Activated T-cell treated with anti-CD3 and anti-CD28 coated beads, Interleukin-2, amount 50 U/mL, for 4 hours (primary cell): ENCODE measurements at places on chromosomes 11 and 22. TPM values are rescaled to one million over a fixed set of nuclear protein-coding genes. Genes with fewer than 3 reads are reported as not detected.

ARHGAP42 gene
- 0.28 TPM for total RNA-seq

C22orf31 gene
- not detected for total RNA-seq

GSTT2B gene
- total RNA-seq, result not detected

CYP2D6 gene
- 1.1 TPM for total RNA-seq

PARVA gene
- 0.11 TPM for total RNA-seq
